Inflammatory macrophage treated with lipopolysaccharide for 4 hours (primary cell): ENCODE measurements at places on chromosomes 4 and X.

- no peak for DNase-seq
These were observed 345.5 kb downstream of the GRXCR1 start for GRCh38 chr4:43238008-43238407.

- no peak for DNase-seq
These were observed 11.2 kb upstream of the PRDX4 start for GRCh38 chrX:23656091-23656490.

- no peak for DNase-seq
These were observed 62.8 kb upstream of the DYNLT3 start for GRCh38 chrX:37910186-37910585.

DNA sequence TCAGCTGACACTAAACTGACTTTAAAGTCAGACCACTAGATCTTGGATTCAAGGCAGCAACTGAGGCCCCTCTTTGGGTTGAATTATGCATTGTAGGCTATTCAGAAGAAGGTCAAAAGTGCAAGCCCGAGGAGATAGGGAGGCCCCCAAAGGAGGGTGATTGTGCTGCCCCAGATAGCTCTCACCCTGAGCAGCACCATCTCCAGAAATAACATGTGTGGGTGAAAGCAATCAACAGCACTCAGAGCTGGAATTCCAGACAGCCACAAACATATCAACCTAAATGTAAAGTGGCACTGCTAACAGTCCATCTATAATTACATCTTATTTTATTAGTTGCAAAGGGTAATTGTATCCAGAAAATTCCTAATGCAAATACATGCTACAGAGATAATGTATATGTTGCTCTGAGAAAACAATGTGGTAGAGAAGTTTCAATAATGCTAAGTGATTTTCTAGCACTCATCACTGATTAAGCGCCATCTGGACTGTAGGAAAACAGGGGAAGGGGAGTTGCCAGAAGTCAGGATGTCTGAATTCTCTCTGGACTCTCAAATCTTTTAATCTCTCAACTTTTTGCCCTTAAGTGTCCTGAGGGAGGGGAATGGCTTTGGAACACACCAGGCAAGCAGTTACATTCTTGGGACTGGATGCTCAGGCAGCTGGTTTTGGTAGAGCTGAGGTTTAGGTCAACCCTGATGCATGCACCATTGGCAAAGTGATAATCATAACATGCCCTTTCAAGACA is 61.8 kb upstream of the SFRP2 start:
- DNase-seq = no peak

DNA sequence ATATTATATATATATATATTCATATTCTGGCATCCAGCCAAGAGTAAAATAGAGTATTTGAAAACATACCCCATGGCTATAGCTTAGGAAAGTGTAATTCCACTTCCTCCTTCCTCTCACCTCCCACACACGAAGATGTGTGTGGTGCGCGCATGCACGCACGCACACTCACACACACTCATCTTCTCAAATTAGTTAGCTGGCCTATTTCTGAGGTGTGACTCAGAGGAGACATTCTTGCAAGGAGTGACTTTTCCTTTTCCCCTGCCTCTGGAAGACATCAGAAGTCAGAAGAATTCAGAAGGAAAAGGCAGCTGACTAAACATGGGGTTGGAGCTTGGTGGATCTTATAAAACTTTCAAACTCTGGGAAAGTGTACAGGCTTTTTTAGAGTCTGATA is 8.8 kb downstream of the ENPEP start:
- DNase-seq = peak; percentile 59

DNA sequence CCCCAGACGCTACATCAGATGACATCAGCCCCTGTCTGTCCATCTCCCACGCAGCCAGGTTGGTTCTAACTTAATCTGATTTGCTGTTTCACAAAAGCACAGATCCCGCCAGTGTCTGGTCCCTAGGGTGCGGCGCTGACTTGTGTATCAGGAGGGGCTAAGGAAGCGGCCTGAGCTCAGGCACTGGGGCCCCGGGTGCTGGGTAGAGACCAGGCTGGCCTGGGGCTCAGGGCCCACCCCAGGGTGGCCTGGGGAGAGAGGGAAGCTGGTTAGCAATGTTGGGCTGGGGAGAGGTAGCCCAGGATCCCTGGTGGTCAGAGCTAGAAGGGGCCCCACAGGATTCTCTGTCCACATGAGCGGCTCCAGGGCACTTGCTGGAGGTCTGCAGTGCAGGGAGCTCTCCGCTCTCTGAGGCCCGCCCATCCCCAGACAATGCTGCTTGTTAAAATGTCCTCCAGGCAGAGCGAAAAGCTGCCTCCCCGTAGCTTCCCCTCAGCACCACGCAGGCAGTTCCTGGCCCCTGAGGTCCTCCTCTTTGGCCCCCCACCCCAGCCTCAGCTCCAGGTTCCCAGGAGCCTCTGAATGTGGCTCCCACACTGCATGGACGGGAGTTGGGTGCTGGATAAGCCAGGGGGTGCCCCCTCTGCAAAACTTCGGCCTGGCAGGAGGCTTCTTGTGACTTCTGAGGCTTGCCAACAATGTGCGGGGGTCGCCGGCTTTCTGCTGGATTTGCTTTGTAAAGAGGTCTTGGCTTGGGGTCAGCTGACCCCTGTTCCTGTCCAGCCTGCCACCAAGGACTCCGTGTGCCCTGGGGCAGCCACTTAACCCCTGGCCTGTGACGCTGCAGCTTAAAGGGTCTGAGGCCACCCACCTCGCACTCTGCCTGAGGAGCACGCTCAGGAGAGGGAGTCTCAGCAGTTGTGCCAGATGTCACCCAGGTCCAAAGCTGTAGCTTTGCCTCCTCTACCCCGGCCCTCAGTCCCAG is 112.9 kb downstream of the CPZ start:
- DNase-seq = no peak

DNA sequence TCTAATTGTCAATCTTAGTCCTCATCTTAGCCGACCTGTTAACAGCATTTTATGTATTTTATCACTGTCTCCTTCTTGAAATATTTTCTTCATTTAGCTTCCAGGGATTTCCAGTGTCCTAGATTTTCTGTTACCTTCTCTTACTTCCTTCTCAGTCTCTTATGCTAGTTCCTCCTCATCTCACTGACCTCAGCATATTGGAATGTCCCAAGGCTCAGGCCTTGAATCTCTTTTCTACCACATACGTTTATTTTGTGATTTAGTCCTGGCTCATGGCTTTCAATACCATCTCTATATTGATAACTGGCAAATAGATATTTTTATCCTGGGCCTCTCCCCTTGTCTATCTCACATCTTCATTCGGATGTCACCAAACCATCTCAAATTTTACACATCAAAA is 61.1 kb downstream of the IQCM start:
- DNase-seq = no peak

GRCh38 chr4:104490096-104490769 is 4.5 kb downstream of the CXXC4 start:
- no peak for DNase-seq

- DNase-seq = no peak
These were observed 53.1 kb upstream of the HPGD start for GRCh38 chr4:174575436-174575835.

DNA sequence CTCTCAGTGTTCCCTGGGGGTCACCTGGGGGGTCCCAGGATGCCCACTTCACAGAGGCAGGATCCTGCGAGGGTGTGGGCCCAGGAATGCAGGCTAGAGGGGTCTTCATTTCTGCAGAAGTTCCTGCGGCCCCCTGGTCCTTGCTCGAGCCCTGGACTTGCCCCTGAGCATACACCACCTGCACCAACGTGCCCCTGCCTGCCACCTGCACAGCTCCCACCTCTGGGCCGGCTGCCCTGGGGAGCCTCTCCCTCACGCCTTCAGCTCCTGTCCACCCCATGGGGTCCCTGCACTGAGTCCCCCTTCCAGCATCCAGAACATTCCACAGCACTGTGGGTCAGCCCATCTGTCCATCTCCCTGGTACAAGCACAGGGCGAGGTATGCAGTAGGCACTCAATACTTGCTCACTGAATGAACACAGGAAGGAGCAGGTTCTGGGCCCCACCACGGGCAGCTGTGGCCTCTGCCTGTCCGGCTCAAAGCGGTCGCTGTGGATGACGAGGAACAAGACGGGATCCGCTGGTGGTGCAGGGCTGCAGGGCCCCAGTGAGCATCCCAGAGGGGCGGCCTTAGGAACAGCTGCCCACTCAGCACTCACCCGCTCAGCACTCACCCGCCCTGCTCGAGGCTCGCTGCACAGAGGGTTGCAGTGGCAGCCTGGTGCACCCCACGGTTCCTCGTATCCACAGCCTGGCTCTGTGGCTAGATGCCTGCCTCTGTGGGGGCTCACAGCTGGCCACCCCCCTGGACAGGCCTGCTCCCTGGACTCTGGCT is 70.5 kb upstream of the MXD4 start:
- DNase-seq = no peak

DNA sequence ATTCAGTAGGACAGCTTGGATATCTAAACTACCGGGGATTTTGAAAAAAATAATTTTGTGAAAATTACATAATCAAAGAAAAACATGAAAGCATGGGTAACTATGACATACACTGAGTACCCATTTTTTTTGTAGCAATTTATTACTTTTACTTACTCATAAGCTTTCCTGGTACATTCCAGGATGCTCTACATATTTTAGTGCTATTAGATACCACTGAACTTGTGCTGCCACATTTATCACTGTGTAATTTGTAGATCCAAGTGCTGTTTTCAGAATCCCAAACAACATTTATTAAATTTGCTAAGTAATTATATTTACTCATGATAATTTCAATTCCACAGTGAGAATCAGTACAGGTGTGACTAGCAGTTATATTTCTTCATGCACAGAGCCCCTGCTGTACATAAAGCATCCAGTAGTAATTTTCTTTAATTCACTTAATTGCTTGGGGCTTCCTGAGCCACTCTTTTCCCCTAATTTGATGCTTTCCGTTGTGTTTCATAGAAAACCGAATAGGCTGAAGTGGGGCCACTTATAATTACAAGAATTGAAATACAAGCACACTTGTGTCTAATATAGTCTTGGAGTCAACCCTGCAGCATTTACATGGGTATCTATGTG is 2254.4 kb downstream of the ARAP2 start:
- no peak for DNase-seq

DNA sequence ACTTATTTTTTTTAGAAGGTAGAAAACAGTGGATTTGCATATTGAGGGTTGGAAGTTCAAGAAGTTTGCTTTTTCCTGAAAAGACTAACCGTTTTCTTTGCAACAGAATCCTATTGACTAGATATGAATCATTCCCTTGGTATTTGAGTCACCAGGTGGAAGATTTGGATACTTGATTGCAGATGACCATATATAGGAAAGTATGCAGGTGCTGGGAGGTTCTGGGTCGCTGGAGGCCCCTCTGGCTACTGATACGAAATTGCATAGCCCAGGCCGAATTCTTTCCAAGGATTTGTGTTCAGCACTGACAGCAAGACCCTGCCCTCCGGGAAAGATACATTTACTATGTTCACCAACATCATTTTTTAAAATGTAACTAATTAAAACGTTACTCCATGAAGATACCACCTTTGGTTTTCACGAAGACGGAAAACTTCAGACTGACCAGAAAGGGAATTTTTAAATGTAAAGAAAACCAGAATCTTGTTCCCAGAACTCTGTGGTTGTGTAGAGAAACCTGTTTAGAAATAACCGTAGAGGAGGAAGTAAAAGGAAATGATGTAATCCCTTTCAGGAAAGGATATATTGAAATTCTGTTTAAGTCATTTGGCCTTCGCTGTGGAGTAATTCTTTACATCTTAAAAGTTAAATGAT is 946 bp downstream of the ANXA3 start:
- peak; percentile 79 for DNase-seq
